ENCODE measurements at places on chromosomes 11 and 22.

DNA sequence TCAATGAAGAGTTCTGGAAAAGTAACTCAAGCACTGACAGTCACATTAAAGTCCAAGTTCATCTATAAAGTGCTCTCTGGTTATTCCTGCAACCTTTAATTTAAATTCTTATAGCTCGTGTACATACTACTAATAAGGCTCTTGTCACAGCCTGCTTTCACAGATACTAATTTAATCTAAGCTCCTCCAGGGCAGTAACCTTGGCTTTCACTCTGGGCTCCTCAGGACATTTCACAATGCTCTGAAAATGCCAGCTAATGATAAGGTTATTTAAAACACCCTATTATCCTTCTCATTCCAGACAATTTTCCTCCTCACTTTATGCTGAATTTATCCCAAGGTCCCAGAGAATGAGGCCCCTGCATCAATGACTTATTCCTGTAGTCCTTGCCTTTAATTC is 242.7 kb upstream of the CCDC90B start:
- DNase-seq = no peak

GRCh38 chr11:12512826-12513395 is 135.5 kb downstream of the PARVA start:
- no peak for DNase-seq

GRCh38 chr11:63179432-63180041 is 35.5 kb upstream of the SLC22A24 start:
- no peak for DNase-seq

- peak; percentile 3 for DNase-seq
Observed at GRCh38 chr11:67541198-67541597, 18.0 kb upstream of the CABP2 start.

- no peak for DNase-seq
Observed at GRCh38 chr22:28095316-28096095, 176.4 kb upstream of the PITPNB start.

DNA sequence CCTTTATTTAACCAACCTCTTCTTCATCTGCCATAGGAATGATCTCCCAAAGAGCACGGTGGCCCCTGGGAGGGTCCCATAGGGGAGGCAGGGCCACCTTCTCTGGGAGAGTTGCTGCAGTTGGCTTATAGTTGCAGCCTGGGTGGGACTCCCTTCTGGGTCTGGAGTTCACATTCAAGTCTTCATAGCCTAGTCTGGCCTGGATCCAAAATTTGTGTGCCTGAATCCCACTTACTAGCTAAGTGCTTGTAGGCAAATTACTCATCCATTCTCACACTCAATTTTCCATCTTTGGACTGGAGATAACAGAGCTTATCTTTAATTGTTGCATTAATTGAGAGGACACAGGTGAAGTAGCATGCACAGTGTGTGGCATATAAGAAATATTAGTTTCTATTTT is 163.6 kb downstream of the GRIK4 start:
- no peak for DNase-seq

- DNase-seq = no peak
Observed at GRCh38 chr11:46335890-46336562, 11.2 kb upstream of the DGKZ start.

- DNase-seq = no peak
Observed at GRCh38 chr11:77201991-77202841, 74.2 kb downstream of the MYO7A start.

DNA sequence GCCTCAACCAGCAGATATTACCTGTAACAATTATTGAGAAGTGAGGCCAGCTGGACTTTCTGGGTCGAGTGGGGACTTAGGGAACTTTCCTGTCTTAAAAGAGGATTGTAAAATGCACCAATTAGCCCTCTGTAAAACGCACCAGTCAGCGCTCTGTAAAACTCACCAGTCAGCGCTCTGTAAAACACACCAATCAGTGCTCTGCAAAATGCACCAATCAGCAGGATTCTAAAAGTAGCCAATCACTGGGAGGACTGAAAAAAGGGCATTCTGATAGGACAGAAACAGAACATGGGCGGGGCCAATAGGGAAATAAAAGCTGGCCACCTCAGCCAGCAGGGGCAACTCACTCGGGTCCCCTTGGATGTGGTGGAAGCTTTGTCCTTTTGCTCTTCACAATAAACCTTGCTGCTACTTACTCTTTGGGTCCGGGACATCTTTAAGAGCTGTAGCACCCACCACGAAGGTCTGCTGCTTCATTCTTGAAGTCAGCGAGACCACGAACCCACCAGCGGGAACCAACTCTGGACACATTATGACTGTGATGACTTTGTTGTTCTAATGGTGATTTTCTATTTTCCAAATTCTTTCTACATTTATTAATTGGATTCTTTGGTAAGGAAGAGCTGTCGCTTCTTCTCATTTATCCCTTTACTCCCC is 40.2 kb upstream of the FGF3 start:
- DNase-seq = no peak

DNA sequence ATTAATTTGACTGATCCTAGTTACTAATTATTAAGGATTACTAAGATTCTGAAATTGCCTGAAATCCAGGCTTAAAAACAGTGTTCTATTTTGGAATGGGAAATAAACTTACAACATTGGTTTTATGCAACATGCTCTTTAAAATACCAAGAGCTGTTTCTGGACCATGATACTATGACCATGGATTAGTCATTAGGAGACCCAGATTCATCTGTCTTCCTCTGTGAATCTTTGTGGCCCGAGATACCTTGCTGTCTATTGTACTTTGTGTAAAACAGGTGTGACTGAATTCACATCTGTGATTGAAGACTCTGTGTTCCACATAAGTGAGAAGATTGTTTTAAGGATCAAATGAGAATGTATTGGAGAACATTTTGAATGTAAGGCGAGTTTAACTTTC is 98.8 kb downstream of the HSD17B12 start:
- no peak for DNase-seq

GRCh38 chr22:42688241-42689211 is 32.1 kb downstream of the A4GALT start:
- no peak for DNase-seq

DNA sequence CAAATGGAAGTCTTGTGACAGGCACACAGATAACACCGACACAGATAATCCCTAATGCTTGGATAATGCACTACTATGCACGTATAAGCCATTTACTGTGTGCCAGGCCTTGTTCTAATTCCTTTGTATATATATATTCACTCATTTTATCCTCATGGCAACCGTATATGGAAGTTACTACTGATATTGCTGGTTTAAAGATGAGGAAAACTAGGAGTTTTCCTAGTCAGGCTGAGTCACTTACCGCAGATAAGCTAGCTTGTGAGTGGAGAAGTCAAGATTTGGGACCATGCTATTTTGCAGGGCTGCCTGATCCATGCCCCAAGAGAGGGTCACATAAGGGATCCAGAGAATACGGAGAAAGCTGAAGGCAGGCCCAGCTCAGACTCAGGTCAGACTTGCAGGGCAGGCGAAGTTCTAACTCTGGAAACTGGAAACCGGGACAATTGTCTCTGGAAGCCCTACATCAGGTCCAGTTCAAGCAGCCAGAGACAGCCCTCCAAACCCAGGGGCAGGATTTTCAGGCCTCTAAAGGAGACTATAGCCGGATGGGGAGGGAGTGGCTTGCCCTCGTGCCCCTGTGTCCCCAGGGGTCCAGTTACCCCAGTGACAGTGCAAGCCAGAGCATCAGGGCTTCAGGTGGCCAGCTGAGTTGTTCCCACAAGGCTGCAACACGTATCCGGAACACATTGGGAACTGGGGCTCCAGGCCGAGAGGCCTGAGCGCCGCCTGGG is 534.8 kb downstream of the INSC start:
- no peak for DNase-seq

DNA sequence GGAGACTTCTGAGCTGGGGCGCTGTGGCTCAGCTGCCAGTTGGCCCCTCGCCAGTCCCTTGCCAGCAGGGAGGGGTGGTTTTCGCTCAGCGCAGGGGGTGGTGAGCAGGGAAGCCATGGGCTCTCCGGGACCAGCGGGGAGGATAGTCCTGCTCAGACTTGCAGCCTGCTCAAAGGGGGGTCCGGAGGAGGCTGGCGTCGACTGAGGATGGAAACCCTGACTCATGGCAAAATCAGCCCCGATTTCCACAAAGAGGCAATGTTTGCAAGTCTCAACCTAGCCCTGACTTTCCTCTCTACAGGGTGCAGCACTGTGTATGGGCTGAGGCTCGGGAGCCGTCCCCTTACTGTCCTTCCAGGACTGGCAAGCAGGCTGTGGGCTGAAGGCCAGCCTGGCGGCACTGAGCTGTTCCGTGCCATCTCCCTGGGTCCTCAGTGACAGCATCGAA is 35.1 kb downstream of the FBLN1 start:
- no peak for DNase-seq

DNA sequence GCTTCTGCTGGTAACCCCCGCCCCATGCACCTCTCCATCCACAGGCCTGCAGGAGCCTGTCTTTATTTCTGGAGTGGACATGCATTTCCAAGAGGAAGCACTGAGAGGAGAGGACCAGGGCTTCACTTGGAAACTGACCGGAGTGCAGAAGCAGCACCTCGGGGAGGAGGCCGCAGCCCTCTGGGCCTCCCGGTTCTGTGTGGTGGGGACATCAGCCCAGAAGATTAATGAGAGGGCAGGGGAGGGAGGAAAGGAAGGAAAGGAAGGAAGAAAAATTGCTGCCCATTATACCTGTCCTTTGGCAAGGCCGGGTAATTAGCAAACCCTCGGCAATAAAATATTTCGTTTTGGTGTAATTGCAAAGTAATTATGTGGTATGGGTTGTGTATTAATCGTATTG is 97.0 kb downstream of the TP53I11 start:
- DNase-seq = no peak
